WTC11 (cell line): ENCODE measurements at places on chromosomes 12 and 14. TPM values are rescaled to one million over a fixed set of nuclear protein-coding genes. Genes with fewer than 3 reads are reported as not detected.

TMTC1 gene
- total RNA-seq = 13.9 to 17.3 TPM (median 13.9 TPM) in 3 replicates

KRT85 gene
- total RNA-seq = not detected in 3 replicates

ERP27 gene
- total RNA-seq = 0.09 to 0.14 TPM in 2 of 3 replicates, not detected in the other

TRHDE gene
- total RNA-seq = 1.6 to 5.5 TPM (median 3.8 TPM) in 3 replicates

RIPK3 gene
- 0.37 to 1.2 TPM (median 0.83 TPM) in 3 replicates for total RNA-seq

FOXM1 gene
- total RNA-seq = 99.6 to 118 TPM (median 100 TPM) in 3 replicates

ZDHHC22 gene
- 38.6 to 47.7 TPM (median 39.3 TPM) in 3 replicates for total RNA-seq

GRCh38 chr12:91098941-91099340 lies 12.4 kb downstream of the LUM start:
- no peak for DNase-seq
- no peaks in the 10 kb centered on the region for H3K4me1 ChIP-seq
- no peaks in the 10 kb centered on the region for H3K36me3 ChIP-seq
- H3K27ac ChIP-seq = no peak overlapping the region
- no peaks in the 10 kb centered on the region; the same call in 1 of the 2 replicates for H3K27me3 ChIP-seq

DNA sequence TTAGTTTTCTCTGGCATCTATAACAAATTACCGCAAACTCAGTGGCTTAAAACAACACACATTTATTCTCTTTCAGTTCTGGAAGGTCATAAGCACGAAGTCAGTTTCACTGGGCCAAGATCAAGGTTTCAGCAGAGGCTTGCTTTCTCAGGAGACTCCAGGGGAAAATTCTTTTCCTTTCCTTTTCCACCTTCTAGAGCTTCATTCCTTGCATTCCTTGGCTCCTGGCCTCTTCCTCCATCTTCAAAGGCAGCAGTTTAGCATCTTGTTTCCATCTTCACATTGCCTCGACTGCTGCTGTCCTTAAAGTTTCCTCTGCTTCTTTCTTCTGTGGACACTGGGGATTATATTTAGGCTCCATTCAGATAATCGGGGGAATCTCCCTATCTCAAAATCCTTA lies 106.1 kb downstream of the PDE3A start:
- DNase-seq = no peak
- no peak overlapping the region for H3K4me3 ChIP-seq
- no peaks in the 10 kb centered on the region for H3K27me3 ChIP-seq
- H3K36me3 ChIP-seq = peaks cover 10% of the 10 kb centered on the region
- H3K4me1 ChIP-seq = peaks cover 11% of the 10 kb centered on the region; the same call in 1 of the 2 replicates
- H3K27ac ChIP-seq = peak overlapping the region; percentile 29

- peaks cover 7% of the 10 kb centered on the region; the same call in 1 of the 2 replicates for H3K4me1 ChIP-seq
- H3K27ac ChIP-seq = no peak overlapping the region
- H3K27me3 ChIP-seq = no peaks in the 10 kb centered on the region
- no peak overlapping the region for H3K4me3 ChIP-seq
- no peak for DNase-seq
- peaks cover 5% of the 10 kb centered on the region; the same call in 1 of the 2 replicates for H3K36me3 ChIP-seq
Observed at GRCh38 chr14:83991666-83992065, 1538.3 kb upstream of the FLRT2 start.

GRCh38 chr14:70707138-70708038 lies 65.7 kb downstream of the TTC9 start:
- no peaks in the 10 kb centered on the region for H3K27me3 ChIP-seq
- H3K4me1 ChIP-seq = peaks cover 56% of the 10 kb centered on the region
- H3K27ac ChIP-seq = peak overlapping the region; percentile 47
- no peak overlapping the region for H3K4me3 ChIP-seq

DNA sequence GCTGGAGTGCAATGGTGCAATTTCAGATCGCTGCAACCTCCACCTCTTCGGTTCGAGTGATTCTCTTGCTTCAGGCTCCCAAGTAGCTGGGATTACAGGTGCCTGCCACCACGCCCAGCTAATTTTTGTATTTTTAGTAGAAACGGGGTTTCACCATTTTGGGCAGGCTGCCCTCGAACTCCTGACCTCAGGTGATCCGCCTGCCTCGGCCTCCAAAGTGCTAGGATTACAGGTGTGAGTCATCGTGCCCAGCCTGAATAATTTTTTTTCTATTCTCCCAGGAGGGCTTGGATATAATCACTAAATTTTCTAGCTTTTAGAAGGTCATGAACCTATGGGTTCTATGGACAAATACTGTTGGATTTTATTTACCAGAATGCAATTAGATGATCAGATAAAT lies 44.7 kb upstream of the GNPNAT1 start:
- H3K4me3 ChIP-seq = no peak overlapping the region
- no peak overlapping the region for H3K27ac ChIP-seq
- no peaks in the 10 kb centered on the region for H3K36me3 ChIP-seq
- no peak for DNase-seq
- peaks cover 49% of the 10 kb centered on the region for H3K4me1 ChIP-seq

- no peaks in the 10 kb centered on the region for H3K36me3 ChIP-seq
- peaks cover 9% of the 10 kb centered on the region for H3K4me1 ChIP-seq
- no peaks in the 10 kb centered on the region for H3K27me3 ChIP-seq
- no peak for DNase-seq
Observed at GRCh38 chr12:13359636-13360035, 163.1 kb downstream of the EMP1 start.

DNA sequence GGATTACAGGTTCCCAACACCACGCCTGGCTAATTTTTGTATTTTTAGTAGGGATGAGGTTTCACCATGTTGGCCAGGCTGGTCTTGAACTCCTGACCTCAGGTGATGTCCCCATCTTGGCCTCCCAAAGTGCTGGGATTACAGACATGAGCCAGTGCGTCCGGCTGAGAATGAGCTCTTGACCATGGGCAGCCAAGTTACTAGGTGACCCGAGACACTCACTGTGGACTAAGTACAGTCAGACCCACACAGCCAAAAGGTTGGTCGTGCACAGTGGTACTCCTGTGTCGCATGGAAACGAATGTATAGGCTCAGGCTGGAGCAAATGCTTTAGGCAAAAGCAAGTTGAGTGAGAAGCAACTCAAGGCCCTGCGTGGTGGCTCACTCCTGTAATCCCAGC lies 21.0 kb downstream of the DLK1 start:
- no peak overlapping the region for H3K4me3 ChIP-seq
- H3K4me1 ChIP-seq = no peaks in the 10 kb centered on the region
- H3K27ac ChIP-seq = no peak overlapping the region
- no peak for DNase-seq
- H3K36me3 ChIP-seq = no peaks in the 10 kb centered on the region

- H3K27ac ChIP-seq = no peak overlapping the region
- peaks cover 9% of the 10 kb centered on the region; the same call in 1 of the 2 replicates for H3K36me3 ChIP-seq
- no peak for DNase-seq
Observed at GRCh38 chr12:6722863-6723262, 983 bp upstream of the COPS7A start.

DNA sequence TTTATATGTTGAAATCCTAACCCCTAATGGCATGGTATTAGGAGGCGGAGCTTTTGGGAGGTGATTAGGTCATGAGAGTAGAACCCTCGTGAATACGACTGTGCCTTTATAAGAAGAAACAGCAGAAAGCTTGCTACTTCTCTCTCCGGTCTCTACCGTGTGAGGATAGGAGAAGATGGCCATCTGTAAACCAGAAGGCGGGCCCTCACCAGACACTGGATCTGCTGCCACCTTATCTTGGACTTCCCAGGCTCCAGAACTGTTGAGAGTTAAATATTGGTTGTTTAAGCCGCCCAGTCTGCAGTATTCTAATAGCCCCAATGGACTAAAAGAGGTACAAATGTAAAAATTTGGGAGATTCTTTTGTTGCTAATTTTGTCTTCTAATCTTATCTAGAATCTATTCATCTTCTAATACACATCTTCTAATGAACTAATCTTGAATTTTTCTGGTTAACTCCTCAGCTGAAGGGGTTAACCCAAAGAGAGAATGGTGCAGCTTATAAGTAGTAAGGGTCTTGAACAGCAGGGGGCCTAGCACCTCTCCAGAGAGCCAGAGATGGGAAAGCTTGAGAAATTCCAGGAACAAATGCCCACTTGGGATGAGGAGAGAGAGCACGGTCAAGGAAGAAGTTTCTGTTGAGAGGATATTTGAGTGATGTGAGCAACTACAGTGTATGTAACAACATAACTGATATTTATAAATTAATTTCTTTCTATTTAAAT lies 264.0 kb upstream of the GRIP1 start:
- H3K27me3 ChIP-seq = no peaks in the 10 kb centered on the region
- H3K4me1 ChIP-seq = peaks cover 28% of the 10 kb centered on the region
- DNase-seq = peak; percentile 32
- no peaks in the 10 kb centered on the region for H3K36me3 ChIP-seq
- no peak overlapping the region for H3K4me3 ChIP-seq
- peak overlapping the region; percentile 53; the same call in 1 of the 2 replicates for H3K27ac ChIP-seq

- H3K27me3 ChIP-seq = peaks cover 2% of the 10 kb centered on the region; the same call in 1 of the 2 replicates
- H3K27ac ChIP-seq = no peak overlapping the region
- no peak overlapping the region for H3K4me3 ChIP-seq
- H3K36me3 ChIP-seq = no peaks in the 10 kb centered on the region
- DNase-seq = no peak
Observed at GRCh38 chr12:65631621-65632111, 192.6 kb upstream of the HMGA2 start.

DNA sequence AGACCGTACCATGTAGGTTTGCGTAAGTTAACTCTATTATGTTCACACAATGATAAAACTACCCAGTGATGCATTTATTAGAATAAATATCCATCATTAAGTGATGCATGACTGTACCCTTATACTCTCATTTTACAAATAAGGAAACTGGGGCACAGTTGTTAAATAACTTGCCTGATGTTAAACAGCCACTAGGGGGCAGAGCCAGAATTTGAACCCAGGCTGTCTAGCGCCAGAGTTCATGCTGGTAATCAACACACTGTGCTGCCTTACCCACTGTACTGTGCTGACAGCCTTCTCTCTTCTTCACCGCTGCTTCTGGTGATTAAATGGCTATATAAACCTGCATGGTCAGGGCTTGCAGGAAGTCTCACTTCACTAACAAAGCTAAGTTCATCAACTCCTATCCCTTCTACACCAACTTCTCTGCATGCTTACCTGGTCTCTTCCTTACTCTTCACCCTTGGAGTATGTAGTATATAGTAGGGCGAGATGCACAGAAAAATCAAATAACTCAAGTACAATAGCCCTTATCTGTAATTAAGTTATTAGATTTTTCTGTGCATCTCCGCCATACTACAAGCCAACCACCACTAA lies 43.6 kb upstream of the APPL2 start:
- H3K27ac ChIP-seq = no peak overlapping the region
- no peaks in the 10 kb centered on the region for H3K36me3 ChIP-seq
- H3K4me3 ChIP-seq = no peak overlapping the region
- H3K4me1 ChIP-seq = peaks cover 10% of the 10 kb centered on the region

GRCh38 chr14:68627868-68628604 lies 164.8 kb downstream of the ZFP36L1 start:
- H3K4me3 ChIP-seq = peak overlapping the region; percentile 66
- H3K36me3 ChIP-seq = no peaks in the 10 kb centered on the region
- DNase-seq = peak; percentile 88
- peak overlapping the region; percentile 91; the same call in 1 of the 2 replicates for H3K27ac ChIP-seq
- H3K27me3 ChIP-seq = peaks cover 6% of the 10 kb centered on the region; the same call in 1 of the 2 replicates
